ENCODE measurements at places on chromosomes 13 and 19. TPM values are rescaled to one million over a fixed set of nuclear protein-coding genes. Genes with fewer than 3 reads are reported as not detected.

GRCh38 chr13:110213461-110214074, 93.4 kb downstream of the COL4A1 start:
- no peak overlapping the region for H3K4me3 ChIP-seq
- no peak for DNase-seq
- no peak overlapping the region for H3K27ac ChIP-seq
- H3K4me1 ChIP-seq = peaks cover 36% of the 10 kb centered on the region
- H3K36me3 ChIP-seq = peaks cover 57% of the 10 kb centered on the region

DNA sequence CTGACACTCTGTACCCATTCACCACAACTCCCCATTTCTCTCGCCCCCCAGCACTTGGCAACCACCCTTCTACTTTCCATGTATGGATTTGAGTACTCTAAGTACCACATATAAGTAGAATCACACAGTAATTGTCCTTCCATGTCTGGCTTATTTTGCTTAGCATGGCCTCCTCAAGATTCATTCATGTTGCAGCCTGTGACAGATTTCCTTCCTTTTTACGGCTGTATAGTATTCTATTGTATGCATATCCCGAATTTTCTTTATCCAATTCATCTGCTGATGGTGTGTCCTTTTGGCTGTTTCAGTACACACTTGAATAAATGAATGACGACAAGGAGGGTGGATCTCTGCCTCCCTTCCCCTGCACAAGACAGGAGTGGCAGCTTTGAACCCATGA, 95.1 kb downstream of the ZNF536 start:
- no peak for DNase-seq
- no peaks in the 10 kb centered on the region for H3K36me3 ChIP-seq
- no peak overlapping the region for H3K4me3 ChIP-seq
- H3K27me3 ChIP-seq = no peaks in the 10 kb centered on the region

DNA sequence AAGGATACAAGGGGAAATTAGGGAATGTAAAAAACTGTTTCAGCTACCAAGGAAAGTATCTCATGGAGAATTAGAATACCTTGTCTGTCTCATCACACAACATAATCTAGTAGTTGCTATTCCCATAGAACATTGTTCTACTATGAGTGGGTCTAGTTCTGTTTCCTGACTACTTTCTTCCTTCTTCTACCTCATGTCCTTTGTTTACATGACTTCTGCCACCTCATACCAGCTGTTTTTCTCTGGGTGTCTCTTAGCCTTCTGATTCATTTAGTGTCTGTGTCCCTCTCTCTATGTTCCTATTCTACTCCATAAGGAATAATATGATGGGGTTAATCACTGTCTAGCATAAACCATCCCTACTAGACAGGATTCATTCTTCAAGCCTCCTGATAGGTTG, 887.3 kb downstream of the DIAPH3 start:
- H3K27me3 ChIP-seq = no peaks in the 10 kb centered on the region
- H3K4me1 ChIP-seq = no peaks in the 10 kb centered on the region
- no peak overlapping the region for H3K27ac ChIP-seq
- H3K4me3 ChIP-seq = no peak overlapping the region
- no peaks in the 10 kb centered on the region for H3K36me3 ChIP-seq
- no peak for DNase-seq

- peak; percentile 95 for DNase-seq
- H3K36me3 ChIP-seq = no peaks in the 10 kb centered on the region
Observed at GRCh38 chr19:2602391-2603181, 99.9 kb downstream of the GNG7 start.

DNA sequence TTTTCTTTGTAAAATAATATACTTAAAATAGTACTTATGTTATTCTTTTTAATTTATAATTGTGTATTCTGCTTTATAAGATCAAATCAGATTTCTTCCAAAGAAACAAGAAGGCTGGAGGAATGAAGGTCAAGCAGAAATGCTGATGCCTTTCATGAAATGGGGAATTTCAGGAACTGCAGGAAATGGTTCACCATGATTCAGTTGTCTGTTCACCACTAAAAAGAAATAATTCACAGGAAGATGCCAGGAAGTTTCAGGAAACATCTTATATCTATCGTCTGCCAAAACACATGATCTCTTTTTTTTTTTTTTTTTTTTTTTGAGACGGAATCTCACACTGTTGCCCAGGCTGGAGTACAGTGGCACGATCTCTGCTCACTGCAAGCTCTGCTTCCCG, 15.7 kb upstream of the SCEL start:
- H3K4me1 ChIP-seq = no peaks in the 10 kb centered on the region
- no peak overlapping the region for H3K4me3 ChIP-seq

- no peaks in the 10 kb centered on the region for H3K4me1 ChIP-seq
- H3K27ac ChIP-seq = no peak overlapping the region
- H3K27me3 ChIP-seq = no peaks in the 10 kb centered on the region
- no peak overlapping the region for H3K4me3 ChIP-seq
Observed at GRCh38 chr19:35264268-35265125, 4.3 kb upstream of the USF2 start.

DNA sequence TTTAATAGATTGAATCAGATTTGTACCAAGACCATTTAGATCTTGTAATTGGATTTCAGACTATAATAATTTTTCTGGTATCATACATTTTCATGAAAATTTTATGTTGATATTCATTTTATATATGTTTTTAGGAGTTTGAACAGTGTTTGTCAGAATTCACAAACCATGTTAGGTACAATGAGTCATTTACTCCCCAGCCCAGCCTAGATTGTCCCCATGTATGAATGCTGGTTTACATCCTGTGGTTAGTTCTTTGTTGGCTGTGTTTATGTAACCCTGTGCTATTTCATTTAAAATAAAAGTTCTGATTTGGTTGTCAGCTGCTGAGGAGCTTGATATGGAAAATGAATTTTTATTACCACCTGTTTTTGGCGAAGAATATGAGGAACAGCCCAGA, 96.7 kb downstream of the GJA3 start:
- peaks cover 85% of the 10 kb centered on the region for H3K36me3 ChIP-seq
- no peak overlapping the region for H3K4me3 ChIP-seq
- no peak overlapping the region for H3K27ac ChIP-seq
- H3K27me3 ChIP-seq = no peaks in the 10 kb centered on the region
- no peak for DNase-seq

- no peak overlapping the region for H3K4me3 ChIP-seq
- no peaks in the 10 kb centered on the region for H3K4me1 ChIP-seq
- no peak overlapping the region for H3K27ac ChIP-seq
Observed at GRCh38 chr13:74206061-74206561, 71.9 kb upstream of the KLF12 start.

DNA sequence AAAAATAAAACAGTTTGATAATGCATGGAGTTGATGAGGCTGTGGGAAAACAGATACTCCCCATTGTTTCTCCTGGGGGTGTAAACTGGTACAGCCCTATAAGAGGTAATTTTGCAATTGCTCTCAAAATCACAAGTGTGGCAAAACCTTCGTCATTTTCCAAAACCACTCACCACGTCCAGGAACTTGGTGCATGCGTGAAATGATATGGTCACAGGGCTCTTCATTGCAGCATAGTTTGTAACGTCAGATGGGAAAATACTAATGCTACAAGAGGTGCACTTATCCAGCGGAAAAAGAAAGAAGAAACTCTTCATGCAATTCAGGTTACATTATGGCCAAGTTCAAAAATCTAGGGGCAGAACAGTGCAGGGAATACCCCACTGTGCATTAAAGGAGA, 11.9 kb upstream of the PLAUR start:
- no peaks in the 10 kb centered on the region for H3K36me3 ChIP-seq
- H3K27me3 ChIP-seq = no peaks in the 10 kb centered on the region
- no peaks in the 10 kb centered on the region for H3K4me1 ChIP-seq

DNA sequence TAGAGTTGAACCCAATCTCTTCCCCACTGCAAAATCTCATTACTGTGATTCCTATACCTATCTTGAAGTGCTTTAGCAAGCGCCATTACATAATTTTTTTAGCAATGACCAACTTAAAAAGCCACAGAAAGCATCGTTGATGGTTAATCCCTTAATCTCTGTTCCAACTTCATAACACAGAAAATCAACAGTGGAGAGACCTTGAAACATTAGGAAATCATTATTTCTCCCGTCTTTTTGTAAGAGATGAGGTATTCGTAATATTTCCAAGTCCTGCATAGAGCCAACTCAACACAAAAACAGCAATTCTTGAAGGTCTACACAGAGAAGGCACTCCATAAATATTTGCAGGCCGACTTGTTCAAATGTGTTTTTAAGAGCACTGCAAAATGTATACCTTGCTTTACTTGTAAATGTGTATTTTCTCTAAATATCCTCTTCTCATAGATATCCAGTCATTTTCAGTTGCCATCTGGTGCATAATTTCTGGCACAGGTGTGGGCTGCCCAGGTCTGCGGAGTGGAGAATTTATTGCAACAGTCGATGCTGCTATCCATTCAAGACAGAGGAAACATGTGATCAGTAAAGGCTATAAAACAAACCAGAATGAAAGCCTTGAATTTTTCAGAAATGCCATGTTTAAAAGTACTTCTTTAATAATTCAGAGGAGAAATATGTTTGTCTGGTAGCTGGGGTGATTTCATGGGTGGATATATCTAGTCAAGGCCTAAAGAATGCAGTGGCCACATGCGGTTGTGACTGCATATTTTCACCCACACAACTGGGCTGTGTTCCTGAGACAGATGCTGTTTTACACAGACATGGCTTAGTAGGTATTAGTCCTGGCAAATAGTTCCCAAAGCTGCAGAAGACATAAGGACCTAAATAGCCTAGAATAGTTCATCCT, 234.3 kb upstream of the STARD13 start:
- H3K4me1 ChIP-seq = no peaks in the 10 kb centered on the region
- no peak overlapping the region for H3K27ac ChIP-seq
- no peak overlapping the region for H3K4me3 ChIP-seq
- H3K36me3 ChIP-seq = no peaks in the 10 kb centered on the region
- no peaks in the 10 kb centered on the region for H3K27me3 ChIP-seq
- no peak for DNase-seq

The OLFM4 gene
- total RNA-seq = not detected

The ZAR1L gene
- total RNA-seq = not detected

The F7 gene
- total RNA-seq = not detected

The LGALS4 gene
- not detected for total RNA-seq

The IGSF23 gene
- not detected for total RNA-seq

Data from right atrium auricular region (tissue), 2 donors.